Activated T-cell treated with anti-CD3 and anti-CD28 coated beads for 24 hours (primary cell): ENCODE measurements at places on chromosomes 2 and 18.

- no peak for DNase-seq
Observed at GRCh38 chr2:138185827-138186226, 221.6 kb downstream of the HNMT start.

GRCh38 chr2:209411718-209412117, 12.1 kb upstream of the MAP2 start:
- no peak for DNase-seq

DNA sequence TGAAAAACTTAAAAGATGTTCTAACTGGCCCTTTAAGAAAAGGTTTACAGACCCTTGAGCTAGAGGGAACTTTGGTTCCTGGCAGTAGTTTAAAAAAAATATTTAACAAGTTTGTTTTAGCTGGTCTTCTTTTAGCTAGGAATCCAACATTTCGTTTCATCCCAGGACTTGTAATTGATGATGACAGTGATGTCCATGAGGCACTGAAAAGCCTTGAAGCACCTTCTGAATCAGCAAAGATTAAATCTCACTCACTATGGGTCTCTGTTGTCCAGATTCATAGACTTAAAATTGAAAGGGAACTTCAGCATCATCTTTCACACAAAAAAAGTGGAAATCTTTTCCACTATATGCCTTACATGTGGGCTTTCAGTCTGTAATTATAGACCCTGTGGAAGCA, 102.9 kb upstream of the ETAA1 start:
- no peak for DNase-seq

DNA sequence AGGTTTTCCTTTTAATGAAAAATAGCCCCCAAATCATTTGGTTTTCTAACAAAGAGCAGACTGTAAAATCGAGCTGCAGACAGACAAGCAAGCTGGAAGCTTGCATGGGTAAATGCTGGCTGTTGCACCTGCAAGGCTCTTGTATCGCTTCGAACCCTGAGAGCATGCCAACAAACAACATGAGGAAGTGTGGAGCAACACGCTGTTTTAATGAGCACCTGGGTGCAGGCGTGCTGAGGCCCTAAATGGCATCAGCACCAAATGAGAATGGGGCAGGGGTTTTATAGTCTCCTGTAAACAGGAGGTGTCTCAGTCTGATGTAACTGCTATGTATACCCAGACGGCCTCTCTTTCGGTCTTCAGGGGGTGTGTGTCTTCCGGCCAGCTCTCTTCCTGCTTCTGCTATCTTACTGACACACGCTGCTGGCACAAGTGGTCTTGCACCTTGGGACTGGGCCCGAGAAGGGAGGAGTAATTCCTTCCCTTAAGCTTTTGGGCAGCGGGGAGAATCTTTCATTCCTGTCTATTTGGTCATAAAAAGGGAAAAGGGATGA, 31.9 kb upstream of the CDH2 start:
- no peak for DNase-seq

GRCh38 chr18:35062408-35062807, 21.2 kb downstream of the MAPRE2 start:
- no peak for DNase-seq
